Fibroblast of skin of right biceps (primary cell): ENCODE measurements at places on chromosomes 1 and 21.

DNA sequence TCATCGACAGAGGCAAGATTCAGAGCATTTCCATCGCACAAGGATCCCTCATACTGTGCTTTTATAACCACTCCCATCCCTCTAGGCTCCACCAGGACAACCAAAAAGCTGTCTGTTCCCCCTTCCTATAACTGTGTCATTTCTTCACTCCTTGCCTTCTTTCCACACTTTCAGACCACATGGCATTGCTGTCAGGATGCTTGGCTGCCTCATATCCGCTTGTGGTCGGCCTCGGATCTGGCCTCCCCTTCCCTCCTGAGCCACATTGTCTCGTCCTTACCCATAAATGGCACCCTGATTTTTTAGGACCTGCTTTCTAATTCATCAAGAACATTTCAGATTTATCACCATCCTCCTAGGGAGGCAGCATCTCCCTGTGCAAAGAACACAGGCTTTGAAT lies 80.5 kb downstream of the HIVEP3 start:
- DNase-seq, result no peak

GRCh38 chr1:150150133-150151021 lies 661 bp downstream of the PLEKHO1 start:
- DNase-seq, result no peak

DNA sequence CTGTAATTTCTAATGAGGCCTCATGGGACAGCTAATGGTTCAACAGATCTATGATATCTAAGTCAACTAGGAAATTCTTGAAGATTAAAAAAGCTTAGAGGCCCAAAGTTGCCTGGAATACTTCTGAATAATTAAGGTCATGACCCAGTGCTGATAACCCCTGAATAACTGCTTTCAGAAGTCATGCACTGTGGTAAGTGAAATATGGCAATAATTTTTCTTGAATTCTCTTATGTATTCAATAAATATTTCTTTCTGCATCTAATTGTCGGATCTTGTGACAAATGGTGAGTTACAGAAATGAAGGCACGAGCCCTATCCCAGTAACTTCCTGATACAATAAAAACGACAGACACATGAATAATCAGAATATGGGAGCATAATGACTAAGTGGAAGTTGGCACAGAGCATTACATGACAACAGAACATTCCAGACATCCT lies 219.3 kb upstream of the GREM2 start:
- peak; percentile 85 for DNase-seq

GRCh38 chr1:3119725-3120124 lies 50.7 kb downstream of the PRDM16 start:
- no peak for DNase-seq

DNA sequence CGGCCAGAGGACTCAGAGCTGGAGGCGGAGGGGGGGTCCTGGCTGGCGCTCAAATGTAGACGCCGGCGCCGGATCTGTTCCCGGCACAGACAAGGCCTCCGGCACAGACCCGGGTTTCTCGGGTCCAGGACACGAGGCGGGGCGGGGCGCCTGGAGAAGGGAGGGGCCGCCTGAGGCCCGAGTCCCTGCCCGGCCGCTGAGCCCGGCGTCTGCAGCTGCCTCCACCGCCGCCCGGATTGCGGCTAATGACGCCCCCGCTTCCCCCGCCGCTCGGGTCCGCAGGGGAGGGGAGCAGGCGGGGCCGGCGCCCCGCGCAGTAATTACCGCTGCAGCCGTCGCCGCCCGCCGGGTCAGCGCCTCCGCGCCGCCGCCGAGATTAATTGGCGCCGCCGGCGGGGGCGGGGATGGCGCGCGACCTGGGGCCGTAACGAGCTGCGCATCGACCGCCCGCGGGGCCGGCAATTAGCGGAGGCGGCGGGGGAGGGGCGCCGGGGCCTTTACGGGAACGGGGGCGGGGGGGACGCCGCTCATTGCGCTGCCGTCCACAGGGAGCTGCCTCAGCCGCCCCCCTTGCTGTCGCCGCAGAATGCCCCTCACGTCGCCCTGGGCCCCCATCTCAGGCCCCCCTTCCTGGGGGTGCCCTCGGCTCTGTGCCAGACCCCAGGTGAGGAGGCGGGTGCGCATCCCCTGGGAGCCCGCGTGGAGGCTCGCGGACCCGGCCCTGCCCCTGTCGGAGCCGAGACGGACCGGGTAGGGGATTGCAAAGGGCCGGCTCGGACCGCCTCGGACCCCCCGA lies 17.3 kb downstream of the NOC2L start:
- peak; percentile 95 for DNase-seq

DNA sequence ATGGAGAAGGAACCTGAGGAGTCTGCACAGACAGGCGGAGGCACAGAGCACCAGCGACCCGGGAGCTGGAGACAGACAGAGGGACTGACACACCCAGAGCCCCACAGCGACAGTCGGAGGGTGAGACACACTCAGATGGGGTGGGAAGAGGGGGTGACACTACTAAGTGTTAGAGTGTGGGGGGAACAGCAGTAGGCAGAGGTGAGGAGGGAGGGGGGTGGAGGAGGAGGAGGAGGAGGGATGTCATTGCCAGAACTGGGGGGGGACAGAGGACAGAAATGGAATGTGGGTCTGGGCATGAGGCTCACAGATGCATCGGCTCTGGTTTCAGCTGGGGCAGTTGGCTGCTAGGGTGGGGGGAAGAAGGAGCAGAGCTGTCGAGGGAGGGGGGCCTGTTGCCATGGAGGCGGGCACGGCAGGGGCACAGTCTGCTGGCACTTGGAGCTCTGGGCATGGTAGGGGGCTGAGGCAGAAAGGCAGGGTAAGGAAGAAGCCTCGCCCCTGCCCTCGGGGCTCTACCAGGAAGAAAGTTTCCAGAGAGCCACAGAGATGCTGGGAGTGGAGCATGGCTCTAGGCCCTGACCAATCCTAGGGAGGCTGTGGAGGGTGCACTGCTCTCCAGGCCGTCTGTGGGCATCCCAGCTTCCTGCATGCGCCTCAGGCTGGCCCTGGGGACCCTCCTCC lies 37.3 kb downstream of the AHDC1 start:
- peak; percentile 38 for DNase-seq

DNA sequence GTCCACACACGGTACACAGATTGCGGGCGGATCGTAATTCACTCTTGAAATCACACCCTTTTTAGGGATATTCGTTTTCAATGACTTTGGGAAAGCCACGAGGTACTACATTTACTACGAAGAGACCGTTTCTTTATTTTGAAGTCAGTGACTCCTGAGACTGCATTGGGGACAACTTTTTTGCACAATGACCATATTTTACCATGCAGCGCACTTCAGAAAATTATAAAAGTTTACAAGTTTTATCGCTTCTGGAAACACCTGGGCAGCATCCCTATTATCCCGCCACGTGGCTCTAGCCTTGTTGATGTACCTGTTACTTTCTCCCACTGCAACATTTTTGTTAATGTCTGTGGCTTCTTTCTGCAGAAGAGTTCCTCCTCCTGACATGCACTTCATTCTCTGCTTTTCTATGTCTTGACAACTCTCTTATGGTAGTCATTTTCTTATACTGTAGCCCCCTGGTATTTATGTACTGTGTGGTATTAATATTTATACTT lies 1.3 kb upstream of the AKT3 start:
- DNase-seq, result no peak

DNA sequence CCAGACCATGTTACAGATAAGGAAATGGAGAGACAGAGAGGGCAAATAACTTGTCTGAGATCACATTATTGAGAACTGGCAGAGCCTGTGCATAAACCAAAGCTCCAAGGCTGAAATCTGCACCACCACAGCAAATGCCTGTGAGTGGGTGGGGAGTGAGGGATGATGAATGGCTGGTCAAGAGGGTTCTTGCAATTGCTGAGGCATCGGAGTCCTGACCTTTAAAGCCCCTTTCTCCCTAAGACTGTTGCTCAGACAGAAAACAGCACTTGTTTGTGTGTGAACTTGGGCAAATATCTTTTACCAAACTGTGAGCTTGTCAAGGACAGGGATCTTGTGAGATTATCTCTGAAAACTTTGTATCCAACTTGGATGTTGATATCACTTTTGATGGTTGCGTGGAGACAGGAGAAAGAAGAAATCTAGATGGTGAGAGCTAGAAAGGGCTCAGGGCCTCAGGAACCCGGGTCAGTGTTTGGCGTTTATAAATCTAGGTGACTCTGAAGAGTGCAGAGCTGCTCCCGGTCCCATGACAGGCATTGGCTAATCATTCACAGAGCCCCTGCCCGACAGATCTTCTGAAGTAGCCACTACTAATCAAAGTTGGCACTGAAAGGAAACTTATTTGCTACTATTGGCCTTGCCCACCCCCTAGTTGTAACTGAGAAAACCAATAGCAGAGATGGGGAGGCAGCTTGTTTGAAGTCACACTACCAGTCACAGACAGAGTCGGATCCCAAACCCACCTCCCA lies 122.3 kb downstream of the FOXD2 start:
- DNase-seq, result no peak

GRCh38 chr21:39216290-39216689 lies 33.0 kb upstream of the PSMG1 start:
- no peak for DNase-seq

DNA sequence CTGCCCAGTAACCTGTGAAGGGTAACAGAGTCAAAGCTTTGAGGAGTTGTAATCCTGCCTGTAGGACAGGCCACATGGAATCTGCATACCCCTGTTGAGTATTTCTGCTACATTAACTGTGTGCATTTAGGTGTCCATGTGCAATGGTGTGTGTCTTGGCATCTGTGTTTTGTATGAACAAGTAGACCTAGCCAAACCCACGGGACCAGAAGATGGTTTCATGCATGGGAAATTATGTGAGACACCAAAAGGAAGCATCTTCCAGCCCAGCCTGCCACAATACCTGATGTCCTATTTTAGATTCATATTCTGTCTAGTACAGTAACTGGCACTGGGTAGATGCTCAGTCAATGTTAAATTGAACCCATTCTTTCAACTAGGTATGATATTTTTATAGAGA lies 70.8 kb upstream of the KCND3 start:
- no peak for DNase-seq

DNA sequence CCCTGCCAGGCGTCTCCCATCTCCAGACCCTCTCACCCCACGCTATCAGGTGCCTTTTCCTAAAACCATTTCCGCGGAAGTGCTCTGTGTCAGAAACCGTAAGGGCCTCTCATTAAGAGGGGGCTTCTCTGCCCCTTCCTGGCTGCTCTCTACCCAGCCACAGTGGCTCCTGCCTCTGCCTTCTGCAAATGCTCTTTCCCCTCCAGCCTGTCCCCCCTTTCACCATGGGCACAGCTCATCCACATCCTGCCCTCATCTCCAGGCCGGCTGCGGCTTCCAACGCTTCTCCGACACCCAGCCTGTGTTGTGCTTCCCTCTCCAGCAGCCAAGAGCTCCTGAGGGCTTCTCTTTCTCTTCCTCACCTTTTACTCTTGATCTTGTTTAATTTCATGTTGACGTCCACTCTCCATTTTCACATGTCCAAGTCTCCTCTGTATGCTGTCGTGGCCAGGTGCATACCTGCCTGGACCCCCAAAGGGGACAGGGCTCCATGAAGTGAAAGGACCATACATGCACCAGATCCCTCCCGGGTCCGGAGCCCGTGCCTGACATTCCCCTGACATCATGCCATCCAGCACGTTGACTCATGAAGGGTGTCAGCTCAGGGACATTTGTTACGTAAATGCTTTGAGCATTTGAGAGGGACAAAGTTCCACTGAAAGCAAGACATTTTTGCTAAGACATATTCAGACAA lies 306.5 kb downstream of the AJAP1 start:
- no peak for DNase-seq

GRCh38 chr1:42173155-42173933 lies 8.8 kb upstream of the GUCA2A start:
- DNase-seq, result peak; percentile 47

DNA sequence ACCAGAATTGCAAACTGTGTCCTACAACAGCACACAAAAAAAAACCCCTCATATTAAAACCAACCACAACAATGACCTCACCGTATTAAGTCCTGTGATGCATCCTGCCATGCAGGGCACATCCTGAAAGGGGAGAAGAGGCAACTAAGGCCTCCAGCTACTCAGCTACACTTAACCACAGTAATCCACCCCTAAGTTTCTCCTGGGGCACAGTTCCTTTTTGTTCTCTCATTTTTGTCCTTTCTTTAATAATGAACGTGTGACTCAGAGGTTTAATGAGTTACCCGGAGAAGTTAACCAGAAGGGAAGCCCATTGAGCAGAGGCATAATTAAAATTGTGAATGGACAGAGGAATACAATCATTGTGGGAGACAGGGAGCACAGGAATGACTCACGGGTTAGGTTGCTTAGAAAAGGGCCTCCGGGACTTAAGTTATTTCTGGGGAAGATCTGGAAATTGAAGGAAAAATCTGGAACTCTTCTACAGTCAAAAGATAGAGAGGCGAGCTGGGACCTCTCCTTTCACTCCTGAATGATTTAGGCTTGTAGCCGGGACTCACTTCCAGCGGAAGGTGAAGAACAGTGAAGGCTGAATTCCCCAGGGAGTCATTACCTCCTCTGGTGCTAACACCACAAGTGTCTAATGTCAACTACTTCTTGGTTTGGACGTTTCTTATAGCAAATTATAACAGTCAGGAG lies 36.9 kb upstream of the HIVEP3 start:
- peak; percentile 95 for DNase-seq

GRCh38 chr1:202710070-202711045 lies at the start of gene SYT2:
Gene SYT2 (minus strand): TSS chr1:202710454. CDS start chr1:202605772, 104,682 bp downstream.
- DNase-seq, result peak; percentile 22

GRCh38 chr1:997993-998744 lies 1.7 kb downstream of the HES4 start:
- DNase-seq, result no peak
